ENCODE measurements at places on chromosomes 2 and 18.

DNA sequence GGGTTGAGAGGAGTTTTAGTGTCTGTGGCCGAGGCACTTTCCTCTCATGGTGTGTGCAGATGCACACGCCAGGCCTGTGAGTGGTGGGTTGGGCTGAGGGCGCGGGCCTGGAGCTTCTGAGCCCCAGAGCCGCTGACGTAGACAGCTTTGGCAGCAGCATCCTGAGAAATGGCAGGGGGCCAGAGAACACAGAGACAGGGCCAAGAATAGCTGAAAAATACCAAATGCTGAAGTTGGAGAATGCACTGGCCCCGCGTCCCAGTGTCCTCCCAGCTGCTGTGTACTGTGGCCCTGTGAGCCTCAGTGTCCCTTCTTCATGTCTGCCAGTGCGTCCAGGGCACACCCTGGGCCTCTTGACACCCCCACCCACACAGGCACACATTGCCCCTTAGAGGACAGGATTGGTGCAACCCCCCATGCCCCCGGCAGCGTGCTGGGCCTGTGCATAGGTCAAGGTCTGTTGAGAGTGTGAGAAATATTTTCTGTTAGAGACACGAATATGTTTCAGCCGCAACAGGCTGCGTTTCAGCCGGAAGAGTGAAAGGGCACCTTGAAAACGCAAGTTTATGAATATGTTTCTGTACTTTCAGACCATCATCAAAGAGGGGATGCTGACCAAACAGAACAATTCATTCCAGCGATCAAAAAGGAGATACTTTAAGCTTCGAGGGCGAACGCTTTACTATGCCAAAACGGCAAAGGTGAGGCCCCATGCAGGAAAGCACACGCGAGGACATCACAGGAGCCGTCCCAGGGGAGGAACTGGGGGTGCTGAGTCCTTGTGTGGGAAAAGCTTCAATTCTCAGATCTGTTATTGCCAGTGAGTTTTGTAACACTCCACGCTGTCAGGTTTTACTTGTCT, 33.6 kb downstream of the DGKD start:
- peak; percentile 53 for DNase-seq

DNA sequence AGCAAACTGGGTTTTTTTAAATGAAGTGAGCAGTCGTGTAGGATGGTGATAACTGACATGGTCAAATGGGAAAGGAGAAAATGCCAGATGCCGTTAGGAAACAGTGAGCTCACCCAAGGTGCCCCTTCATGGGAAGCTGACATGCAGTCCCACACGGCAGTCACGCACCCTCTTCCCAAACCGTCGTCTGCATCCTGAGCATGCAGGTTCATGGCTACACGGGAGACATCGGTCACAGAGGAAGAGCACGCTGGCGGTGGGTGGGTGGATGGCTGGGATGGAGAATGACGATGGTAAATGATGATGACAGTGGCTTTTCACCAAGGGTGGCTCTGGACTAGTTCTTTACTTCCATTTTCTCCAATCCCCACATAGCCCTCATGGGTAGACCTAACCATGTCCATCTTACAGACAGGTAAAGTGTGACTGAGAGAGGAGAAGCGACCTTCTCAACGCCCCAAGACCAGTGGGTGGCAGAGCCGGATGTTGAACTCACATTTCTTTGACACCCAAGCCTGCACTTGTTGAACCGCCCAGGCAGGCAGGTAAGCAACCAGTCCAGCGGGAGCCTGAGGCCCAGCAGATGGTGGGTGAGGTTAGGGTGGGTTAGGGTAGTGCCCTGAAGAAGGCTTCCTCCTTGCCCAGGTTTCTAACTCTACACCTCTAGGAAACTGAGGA, 44.5 kb downstream of the TNS1 start:
- no peak for DNase-seq

DNA sequence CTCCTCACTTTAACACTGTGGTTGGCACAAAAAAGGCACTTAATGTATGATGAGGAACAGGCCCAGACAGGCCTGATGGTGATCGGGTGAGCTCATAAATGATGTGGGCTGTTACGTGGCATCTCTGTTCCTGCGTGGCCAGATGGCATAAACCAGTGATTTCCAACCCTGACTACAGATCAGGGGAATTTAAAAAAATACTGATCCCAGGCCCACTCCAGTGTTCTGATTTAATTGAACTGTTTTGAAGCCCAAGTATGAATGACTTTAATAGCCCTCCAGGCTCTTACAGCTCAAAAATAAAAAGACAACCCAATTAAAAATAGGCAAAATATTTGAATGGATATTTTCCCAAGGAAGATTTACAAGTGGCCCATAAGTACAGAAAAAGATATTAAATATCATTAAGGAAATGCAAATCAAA, 48.2 kb downstream of the LIPG start:
- DNase-seq, result no peak

DNA sequence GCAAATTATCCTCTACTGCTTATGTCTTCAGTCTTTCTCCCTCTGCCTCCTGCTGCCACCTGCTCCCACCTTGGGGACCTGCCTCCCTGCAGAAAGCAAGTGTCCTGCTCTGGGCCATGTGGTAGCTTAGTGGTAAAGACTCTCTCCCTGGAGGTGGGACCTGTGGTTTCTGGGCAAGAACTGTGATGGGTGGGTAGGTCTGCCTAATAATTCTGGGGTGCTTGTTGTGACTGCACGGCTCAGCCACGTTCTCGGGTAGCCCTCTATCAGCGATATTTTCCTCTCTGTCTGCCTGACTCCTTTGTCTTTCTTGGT, 16.4 kb upstream of the CD28 start:
- DNase-seq, result no peak

DNA sequence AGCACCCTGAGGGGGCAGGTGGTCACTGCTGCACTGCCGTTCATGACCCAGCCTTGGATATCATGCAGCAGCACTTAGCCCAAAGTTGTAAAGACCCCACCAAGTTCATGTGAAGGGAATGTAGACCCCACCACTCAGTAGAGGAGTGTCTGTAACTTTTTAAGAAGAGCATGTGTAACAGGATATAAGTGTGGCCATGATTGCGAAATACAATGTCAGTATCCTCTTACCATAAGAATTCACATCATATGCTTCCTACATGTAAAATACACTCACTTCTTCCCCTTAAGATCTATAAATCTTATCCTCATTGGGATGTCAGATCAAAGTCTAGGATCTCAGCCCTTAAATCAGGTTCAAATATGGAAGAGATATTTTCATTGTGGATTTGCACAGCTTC, 276.9 kb downstream of the PTPRM start:
- no peak for DNase-seq

GRCh38 chr2:71690876-71691475, 237.6 kb downstream of the DYSF start:
- DNase-seq, result no peak

GRCh38 chr2:134555411-134555810, 163.4 kb downstream of the TMEM163 start:
- DNase-seq, result no peak

DNA sequence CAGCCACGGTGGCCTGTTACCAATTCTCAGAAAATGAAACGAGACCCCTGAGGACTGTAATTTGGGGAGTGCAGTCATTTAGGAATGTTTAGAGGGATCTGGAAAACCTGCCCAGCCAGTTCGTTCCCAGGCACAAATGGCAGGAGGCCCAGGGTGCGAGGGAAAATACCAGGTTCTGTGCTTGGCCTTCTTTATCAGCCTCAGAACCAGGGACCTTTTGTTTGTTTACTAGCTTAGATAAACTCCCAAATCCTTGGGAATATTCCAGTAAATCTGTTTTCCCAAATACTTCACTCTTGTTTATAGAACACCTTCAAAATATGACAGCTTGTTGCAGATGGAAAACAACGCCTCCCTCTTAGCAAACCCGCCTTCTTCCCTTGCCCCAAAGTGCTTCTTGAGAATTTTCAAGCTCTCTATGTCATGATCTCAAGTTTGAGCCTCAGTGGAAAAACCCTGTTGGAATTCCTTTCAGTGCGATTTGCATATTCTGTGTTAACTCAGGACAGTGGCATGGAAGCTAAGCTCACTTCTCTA, 400.3 kb upstream of the SMIM21 start:
- no peak for DNase-seq

DNA sequence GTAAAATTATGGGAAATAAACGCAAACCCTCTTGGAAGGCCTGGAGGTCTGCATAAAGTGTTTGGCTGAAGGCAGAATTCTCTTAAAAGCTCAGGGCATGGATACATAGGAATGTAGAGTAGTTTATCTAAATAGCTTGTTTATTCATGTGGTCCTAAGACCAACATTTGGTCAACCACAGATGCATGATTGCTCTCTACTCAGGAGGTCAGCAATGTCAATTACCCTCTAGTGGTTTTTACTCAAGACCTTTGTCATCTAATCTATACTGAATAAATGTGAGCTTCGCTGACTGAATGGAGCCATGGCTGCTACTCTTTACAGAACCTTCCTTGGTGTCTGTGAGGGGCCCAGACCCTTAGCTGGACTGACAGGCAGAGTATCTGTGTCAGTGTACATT, 139.8 kb downstream of the ATL2 start:
- no peak for DNase-seq

DNA sequence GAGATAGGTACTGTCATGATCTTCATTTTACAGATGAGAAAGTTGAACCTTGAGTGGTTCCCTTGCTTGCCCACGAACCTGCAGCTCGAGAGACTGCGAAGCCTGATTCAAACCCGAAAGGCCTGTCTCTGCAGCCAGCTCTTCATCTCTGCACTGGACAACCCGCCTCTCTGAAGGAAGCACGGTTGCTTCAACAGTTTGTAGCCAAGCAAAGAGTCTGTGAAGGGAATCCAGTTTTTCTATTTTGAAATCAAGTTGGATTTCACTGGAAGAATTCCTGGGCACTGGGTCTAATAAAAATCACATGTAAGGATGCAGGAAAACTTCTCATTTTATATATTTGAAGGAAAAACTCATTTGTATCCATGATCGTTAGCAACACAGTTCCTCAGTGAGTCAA, 21.3 kb upstream of the ICOS start:
- DNase-seq, result no peak

GRCh38 chr2:46002507-46002883, 294.7 kb upstream of the EPAS1 start:
- DNase-seq, result no peak

GRCh38 chr2:116511426-116511825, 1303.1 kb upstream of the DDX18 start:
- no peak for DNase-seq

GRCh38 chr2:38483776-38484501, 106.9 kb upstream of the ATL2 start:
- no peak for DNase-seq

GRCh38 chr18:3051718-3052410, 38.9 kb upstream of the LPIN2 start:
- no peak for DNase-seq

DNA sequence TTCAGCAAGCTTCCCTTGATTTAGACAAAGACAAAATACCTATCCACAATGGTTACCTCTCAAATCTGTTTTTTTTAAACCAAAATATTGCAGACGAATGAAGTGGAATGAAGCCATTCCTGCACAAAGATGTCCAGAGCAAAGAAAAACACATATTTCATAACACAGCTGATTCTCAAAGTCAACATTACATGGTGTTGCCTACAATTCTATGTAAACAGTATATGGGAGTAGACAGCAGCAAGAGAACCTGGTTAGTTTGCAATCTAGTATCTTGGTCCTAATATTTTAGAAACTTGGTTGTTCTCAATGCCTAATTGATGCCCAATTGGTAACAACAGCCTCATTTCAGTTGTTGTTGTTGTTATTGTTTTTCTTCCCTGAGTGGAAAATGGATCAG, 1240.9 kb upstream of the CHAC2 start:
- no peak for DNase-seq

GRCh38 chr2:179532863-179533278, 268.2 kb upstream of the SESTD1 start:
- no peak for DNase-seq

DNA sequence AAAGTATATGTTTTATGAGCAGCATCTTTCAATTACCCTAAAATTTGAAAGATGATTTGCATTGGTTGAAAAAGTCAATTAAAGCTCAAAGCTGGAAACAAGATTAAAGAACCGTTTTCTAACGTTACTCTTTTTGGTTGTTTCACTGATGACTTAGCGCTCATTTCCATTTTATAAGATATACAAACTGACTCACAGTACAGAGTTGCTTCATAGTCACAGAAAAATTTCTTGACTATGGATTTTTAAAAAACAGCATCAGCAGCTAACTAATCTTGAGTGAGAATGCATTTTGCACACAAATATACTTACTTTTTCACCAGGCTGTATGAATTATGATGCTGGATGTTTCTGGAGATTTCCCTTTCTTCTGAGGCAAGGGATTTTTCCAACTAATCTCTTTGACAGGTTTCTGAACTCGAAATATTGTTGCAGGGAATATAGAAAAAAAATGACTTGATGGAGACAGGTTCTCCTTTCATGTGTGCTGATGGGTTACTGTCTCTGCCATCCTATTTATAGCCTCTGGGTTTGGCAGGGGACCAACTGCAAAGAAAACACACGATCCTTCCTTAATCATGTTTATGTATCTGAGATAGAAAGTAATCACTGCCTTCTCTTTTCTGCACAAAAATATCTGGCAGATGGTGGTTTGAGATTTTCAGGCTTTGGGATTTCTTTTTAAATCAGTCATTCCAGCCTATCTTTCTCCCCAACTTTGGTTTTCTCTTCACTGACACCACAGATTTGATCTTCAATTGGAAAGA, 129.4 kb upstream of the DAPL1 start:
- no peak for DNase-seq

GRCh38 chr2:207180741-207181140, 15.0 kb upstream of the KLF7 start:
- no peak for DNase-seq

DNA sequence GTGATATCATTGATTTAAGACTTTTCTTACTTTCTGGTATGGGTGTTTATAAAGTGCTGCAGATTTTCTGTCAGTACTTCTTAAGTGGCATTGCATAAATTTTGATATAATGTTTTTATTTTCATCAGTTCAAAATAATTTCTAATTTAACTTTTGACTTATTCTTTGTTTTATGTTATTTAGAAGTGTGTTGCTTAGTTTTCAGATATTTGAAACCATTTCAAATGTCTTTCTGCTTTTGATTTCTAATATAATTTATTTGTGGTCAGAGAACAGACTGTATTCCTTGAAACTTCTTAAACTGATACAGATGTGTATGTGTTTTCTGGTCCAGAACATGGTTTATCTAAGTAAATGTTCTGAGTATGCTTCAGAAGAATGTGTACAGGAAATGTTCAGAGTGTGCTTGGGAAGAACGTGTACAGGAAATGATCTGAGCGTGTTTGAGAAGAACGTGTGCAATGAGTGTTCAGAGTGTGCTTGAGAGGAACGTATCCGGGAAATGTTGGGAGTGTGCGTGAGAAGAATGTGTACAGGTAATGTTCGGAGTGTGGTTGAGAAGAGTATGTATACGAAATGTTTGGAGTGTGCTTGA, 265.7 kb upstream of the HS6ST1 start:
- DNase-seq, result no peak

GRCh38 chr2:238461491-238461890, 34.8 kb downstream of the ASB1 start:
- peak; percentile 49 for DNase-seq

DNA sequence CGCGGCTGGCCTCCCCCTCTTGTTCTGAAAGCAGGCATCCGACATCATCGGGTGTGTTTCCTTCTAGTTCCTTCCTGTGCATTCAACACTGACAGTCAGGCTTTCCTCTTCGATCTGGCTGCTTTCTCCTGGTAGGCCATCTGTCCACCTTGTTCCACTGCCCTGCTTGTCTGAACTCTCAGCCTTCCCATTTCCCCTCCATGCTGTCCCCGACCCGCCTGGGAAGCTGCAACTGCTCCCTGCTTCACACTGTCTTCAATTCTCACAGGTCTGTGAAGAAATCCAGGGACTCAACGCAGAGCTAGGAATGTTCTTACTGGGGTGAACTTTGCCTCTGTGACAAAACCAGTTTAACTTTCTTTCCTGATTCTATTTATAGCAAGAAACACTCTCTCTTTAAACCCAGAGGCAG, 43.0 kb downstream of the KIF3C start:
- no peak for DNase-seq

Measured in ascending aorta (tissue), 2 donors.